T-cell (primary cell): ENCODE measurements at places on chromosomes 3 and 15.

- DNase-seq: no peak
These were observed 452.1 kb downstream of the RAP2B start for GRCh38 chr3:153614140-153614539.

DNA sequence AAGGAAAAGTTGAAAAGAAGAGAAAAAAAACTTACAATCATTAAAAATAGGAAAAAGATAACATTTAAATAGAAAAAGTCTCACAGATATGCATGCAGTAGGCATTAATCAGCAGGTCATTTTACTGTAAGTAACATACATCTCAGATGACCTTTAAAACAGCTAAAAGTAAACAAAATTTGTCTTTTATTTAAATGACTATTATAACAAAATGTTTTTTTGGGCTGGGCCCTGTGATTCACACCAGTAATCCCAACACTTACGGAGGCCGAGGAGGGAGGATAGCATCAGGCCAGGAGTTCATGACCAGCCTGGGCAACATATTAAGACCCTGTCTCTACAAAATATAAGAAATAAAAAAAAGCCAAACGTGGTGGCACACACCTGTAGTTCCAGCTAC is 14.7 kb downstream of the IQGAP1 start:
- no peak for DNase-seq

DNA sequence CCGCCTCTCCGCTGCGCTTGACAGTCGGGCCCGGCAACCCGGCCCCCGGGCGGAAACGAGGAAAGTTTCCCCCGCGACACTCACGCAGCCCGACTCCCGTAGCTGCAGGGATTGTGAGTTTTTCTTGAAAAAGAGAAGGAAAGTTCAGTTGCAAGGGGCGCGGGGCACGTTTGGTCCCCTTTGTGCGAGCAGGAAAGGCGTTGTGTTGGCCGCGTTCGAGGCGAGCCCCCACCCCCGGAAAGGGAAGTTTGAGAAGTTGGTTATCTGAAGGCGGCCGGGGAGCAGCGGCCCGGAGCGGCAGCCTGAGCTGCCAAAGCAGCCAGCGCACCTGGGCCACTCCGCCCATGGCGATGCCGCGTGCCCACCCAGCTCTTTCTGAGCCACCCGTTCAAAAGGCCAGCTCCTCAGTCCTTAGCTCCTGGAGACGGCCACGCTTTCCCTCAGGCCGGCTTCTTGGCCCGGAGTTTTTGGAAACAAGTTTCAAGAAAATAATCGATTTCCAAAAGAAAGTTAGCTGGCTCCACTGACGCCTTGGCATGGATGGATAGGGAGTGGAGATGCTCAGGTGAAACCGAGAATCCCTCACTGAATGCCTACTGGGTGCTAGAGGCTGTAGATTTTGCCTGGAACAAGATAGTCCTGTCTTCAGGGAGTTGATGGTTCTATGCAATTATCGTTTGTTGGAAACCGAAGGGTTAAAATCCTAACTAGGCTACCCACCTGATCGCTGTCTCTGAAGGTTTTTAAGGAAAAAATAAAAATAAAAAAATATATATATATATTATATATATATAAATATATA is 832 bp downstream of the TGFBR2 start:
- peak; percentile 63 for DNase-seq

DNA sequence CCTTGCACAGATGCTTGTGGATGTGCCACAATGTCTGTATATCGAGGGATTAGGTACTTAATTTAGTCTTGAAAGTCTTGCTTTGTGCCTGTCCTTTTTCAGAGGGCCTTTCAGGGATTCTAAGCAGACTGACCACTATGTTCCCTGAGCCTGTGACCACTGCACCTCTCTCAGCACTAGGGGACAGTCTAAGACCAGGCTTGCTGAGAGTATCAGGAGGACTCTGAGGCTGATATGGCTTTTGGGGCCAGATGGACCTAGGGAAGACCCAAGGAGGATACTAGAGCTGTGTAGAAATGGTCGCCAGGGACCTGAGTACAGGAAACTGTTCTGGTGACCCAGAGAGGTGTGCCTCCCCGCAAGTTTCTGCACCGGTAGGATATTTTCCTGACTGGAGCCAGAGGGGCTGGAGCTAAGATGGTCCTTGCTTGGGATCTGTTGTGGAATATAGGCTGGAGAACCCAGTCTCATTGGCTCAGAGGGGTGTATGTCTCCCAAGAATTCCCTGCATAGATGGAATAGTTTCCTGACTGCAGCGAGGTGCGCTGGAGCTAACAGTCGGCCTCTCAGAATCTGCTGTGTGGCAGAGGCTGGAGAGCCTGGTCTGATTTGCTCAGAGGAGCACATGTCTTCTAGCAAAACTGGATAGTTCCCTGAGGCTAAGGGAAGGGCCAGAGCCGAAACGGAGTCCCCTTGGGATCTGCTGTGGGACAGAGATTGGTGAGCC is 213.2 kb upstream of the DCBLD2 start:
- DNase-seq: no peak

GRCh38 chr3:150577855-150578254 is 25.3 kb upstream of the SELENOT start:
- no peak for DNase-seq

GRCh38 chr15:82835391-82835917 is 26.0 kb downstream of the WHAMM start:
- no peak for DNase-seq

DNA sequence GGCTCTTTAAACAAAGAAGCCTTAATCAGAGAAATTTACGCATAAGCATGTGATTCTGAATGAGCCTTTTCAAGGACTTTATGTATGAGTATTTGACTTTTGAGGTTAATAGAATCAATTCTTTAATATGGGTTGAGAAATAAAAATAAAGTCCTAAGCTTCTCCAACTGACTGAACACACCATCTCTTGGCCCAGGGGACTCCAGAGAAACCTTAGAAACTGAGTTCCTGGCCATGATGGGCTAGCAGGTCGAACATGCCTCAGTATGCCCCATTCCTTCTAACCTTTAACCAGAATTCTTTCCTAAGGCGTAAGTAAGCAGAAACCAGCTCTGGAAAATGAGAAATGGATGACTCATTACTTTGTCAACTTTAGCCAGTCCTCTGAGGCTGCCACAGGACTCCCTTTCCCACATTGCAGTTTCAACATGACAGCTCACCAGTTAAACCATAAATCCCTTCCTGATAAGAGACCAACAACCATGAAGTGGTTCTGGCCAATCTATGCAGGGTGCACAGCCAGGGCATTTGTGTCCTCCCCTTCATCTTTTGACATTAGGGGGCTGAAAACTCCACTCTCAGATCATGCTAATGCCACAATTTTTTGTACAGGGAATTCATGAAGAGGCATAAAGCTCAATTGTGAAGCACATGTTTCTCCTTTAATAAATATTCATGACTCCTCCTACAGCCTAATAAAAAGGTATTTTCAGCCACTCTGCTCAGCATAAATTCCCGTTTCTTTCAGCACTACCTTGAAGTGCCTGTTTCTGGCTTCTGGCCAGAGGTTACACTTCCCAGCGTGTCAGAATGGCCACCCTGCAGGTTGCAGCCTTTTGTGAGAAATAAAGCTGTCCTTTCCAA is 33.3 kb downstream of the TM4SF18 start:
- no peak for DNase-seq

GRCh38 chr15:84863565-84864443 is 20.7 kb upstream of the SLC28A1 start:
- no peak for DNase-seq

GRCh38 chr3:155602307-155602706 is 142.6 kb downstream of the PLCH1 start:
- DNase-seq: no peak

- no peak for DNase-seq
These were observed 13.3 kb downstream of the ITGA11 start for GRCh38 chr15:68418611-68419161.

DNA sequence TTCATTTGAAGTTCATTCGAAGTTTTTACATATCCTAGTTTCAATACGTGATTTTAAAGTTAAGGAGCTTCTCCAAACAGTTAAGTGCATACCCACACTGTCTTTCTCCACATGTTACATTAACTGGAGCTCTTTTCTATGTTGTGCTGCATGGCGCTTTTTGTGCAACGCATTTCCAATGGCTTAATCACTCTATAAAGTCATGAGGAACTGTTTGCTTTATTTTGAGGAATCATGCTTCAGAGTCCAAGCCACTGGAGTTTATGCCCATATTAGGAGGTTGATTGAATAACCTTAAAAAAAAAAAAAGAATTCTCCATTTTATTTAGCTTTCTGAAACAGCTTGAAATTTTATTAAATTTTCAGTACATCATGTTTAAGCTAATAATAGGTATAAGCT is 109.4 kb upstream of the MBNL1 start:
- DNase-seq: no peak

- no peak for DNase-seq
These were observed 18.2 kb downstream of the PLOD2 start for GRCh38 chr3:146142757-146143156.

DNA sequence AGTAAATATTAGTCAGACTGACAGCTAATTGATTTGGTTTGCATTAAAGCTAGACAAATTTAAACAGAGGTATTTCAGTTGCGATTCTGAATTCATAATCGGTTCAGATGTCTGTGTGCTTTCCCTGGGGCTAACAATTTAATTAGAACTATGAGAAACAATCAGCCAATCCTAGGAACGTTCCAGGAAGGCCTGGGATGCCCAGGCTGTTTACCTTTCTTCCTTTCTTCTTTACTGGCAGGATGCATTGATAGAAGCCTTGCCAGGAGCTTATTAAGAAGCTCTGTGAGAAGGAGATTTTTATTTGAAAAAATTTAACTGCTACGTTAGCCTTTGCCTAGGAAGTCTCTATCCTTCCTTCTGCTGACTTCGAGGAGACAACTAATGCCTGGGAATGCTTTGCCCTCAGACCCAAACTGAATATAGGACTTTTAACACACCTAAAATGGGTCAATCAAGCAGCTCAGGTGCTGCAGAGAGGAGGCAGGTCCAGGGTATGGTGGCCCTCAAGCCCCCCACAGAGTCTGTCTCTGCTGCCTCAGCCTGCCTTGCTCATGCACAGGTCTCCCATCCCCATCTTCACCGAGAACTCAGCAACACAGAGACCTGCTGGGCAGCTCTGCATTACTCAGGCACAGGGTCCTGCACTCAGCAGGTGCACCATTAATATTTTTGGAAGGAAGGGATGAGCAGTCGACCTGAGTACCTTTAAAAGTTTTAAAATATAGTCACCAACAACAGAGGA is 48.5 kb downstream of the PCSK6 start:
- DNase-seq: no peak

DNA sequence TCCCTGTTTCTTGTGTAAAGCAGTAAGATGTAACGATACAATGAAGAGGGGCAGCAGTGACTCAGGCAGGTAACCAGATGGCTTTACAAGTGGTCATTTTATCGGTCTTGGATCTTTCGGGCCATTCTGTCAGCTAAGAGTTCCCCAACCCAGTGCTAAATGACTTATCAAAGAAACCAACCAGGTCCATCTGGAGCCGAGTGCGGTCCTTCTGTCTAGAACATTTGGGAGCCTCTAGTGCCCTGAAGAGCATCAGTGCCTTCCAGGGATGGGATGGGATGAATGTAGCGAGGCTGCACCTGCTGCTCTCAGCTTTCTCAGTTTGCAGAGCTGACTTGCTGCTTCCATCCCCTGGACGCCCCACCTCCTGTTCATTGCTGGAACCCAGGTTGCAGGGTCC is 131.7 kb upstream of the AGBL1 start:
- no peak for DNase-seq

- DNase-seq: no peak
These were observed 441.1 kb downstream of the NLGN1 start for GRCh38 chr3:173838644-173839043.

GRCh38 chr15:71748293-71748718 is 62.0 kb upstream of the NR2E3 start:
- DNase-seq: no peak
